NCI-H524 treated with DMSO at 0.1 percent for 48 hours (cell line): ENCODE measurements at places on chromosomes 2 and 18.

DNA sequence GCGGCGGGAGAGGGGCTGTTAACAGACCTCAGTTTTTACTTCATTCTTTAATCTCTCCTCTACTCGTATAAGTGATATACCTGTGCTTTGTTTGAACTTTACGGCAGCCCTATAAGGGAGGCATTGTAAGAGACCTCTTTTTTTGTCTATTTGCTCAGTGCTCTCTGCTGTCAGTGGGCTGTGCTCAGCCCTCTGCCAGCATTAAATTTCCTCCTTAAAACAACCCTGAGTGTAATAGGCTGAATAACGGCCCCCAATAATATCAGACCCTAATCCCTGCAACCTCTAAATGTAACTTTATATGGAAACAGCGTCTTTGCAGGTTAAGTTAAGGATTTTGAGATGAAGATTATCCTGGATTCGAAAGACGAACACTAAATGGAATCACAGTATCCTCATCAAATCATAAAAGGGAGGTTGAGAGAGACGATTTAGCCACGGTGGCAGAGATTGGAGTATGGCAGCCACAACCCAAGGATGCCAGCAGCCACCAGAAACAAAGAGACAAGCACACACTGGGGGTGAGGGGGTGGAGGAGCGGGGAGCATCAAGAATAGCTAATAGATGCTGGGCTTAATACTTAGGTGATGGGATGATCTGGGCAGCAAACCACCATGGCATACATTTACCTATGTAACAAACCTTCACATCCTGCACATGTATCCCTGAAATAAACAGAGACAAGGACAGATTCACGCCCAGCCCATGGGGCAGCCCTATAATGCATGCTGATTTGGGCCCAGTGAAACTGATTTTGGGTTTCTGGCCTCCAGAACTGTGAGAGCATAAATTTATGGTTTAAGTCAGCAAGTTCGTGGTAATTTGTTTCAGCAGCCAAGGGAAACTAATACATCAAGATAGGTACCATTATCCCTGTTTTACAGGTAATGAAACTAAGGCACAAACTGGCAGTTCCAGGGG lies 894 bp upstream of the FARSB start:
- no peak for DNase-seq

DNA sequence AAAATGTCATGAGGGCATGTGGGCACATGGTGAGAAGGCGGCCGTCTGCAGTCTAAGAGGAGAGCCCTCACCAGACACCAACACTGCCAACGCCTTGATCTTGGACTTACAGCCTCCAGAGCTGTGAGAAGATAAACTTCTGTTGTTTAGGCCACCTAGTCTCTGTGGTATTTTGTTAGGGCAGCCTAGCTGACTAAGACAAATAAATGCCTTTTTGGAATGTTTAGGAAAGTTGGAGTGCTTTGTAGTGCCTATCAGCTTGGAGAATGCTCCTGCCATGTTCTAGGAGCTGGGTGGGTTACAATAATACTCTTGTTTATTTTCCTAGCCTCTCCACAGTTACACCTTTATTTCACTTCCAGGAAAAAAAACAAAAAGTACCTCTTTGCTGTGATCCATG lies 92.0 kb downstream of the SPP2 start:
- no peak for DNase-seq

GRCh38 chr2:10309286-10309685 lies 6.6 kb downstream of the HPCAL1 start:
- no peak for DNase-seq

- DNase-seq: no peak
These were observed 31.3 kb upstream of the TMEM131 start for GRCh38 chr2:98026927-98027522.

GRCh38 chr2:217804791-217805667 lies 197.8 kb downstream of the TNS1 start:
- no peak for DNase-seq

DNA sequence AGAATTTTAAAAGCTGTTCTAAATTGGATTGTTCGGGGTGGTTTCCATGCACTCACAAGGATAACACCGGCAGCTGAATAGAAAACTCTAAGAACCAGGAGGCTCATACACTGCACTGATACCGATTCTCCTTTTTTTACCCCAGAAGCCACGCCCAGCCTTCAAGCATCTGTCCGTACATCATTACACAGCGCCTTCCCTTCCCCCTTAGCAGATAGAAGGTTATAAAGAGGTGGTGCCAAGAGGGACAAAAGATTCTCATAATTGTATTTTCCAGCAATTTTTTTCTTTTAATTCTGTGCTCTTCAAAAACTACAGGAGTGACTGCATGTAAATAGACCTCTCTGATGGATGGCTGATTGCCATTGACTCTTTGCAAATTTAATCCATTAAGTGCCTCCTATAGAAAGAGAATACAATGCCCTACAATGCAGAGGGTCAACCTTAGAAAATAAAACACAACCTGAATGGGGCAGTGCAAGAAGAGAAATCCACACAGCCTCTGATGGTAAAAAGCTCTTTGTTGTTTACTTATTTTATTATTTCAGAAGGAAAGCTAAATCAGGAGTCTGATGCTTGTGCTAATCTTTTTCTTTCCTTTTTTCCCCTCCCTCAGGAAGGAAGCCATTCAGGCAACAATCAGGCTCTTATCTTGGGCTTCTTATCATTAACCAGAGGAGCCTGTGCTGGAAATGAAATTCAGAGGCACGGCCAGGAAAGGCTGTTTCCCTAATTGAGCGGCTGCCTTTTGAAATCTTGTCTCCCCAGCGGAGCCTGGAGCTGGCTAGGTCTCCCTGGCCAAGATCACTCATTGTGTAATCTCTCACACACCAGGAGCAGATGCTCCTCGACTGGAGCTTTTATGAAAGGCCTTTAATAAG lies 198.9 kb upstream of the NABP1 start:
- peak; percentile 70 for DNase-seq

- DNase-seq: no peak
These were observed 99.9 kb upstream of the ACAA2 start for GRCh38 chr18:49913221-49913620.

DNA sequence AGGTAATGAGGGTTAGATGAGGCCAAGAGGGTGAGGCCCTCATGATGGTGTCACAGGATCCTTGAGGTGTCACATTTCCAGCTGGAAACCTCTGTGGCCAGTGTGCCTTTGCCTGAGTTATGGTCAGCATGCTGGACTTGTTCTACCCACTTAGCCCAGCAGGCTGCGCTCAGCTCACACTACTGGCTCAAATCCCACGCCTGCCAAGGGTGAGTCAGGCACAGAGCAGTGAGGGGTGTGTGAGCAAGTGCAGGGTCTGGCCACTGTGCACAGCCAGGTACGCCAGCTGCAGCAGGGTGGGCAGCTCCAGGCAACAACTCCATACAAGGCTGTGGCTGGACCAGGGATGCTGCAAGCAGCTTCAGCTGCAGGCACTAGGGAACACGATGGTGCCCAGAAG lies 616.6 kb upstream of the FSHR start:
- no peak for DNase-seq

DNA sequence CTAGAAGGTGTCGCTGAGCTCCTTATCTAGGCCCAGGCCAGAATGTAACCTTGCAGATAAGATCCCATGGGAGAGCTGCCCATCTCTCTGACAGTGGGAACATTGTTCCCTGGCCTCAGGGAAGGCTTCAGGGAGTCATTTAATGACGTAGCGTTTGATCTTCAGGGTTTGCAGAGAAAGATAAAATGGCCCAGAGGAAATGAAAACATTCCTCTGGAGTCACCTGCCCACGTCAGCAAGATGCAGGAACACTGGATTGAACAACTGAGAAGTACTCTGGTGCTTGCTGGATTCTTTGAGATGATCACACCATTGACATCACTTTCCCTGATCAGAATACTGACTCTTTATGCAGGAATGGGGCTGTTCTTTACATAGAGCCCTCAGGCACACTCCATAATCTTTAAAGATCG lies 51.6 kb downstream of the MAPK4 start:
- no peak for DNase-seq

- DNase-seq: no peak
These were observed 256.1 kb downstream of the XIRP2 start for GRCh38 chr2:167144179-167144898.

- DNase-seq: no peak
These were observed 119.1 kb upstream of the SCN1A start for GRCh38 chr2:166246901-166247300.

GRCh38 chr18:78778651-78779050 lies 201.0 kb upstream of the SALL3 start:
- DNase-seq: no peak

DNA sequence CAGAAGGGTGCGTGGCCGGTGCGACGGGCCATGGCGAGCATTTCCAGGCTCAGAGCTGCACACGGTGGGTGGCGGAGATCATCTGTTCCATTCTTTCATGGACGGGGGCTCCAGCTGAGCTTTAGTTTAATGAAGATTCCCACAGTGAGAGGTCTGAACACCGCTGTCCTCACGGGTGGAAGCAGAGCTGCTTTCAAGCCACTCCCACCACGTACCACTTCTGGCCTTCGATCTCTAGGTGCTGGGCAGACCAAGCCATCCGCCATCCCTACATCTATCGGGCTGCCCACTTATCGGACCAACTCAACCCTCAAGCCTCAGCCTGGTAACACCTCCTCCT lies 18.5 kb downstream of the GPR35 start:
- DNase-seq: no peak

GRCh38 chr2:132538331-132538855 lies 121.8 kb downstream of the GPR39 start:
- peak; percentile 93 for DNase-seq

- DNase-seq: no peak
These were observed 293.2 kb upstream of the FIGN start for GRCh38 chr2:164028814-164029534.

DNA sequence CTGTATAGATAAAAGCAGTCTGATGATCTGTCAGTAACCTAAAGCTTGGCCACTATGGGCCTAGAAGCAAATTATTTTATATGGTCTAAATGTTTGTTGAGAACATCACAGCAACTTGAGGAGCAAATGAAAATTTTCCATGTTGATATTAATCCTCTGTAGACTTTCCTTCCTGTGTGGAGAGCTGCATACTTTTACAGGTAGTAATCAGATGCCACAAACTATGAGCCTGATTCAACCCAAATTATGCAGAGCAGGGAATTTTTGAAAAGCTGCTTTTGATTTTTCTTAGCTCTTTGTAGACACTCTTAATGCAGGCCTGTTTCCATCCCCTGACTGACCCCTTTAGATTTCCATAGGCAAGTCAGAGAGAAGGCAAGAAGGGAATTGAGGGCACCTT lies 17.3 kb downstream of the PAX3 start:
- no peak for DNase-seq

- DNase-seq: no peak
These were observed 131.9 kb downstream of the MAP4K4 start for GRCh38 chr2:101829429-101829828.

GRCh38 chr2:27082773-27083409 lies 3.7 kb upstream of the KHK start:
- no peak for DNase-seq

GRCh38 chr2:200356321-200356720 lies 49.8 kb downstream of the SPATS2L start:
- no peak for DNase-seq

GRCh38 chr2:97763176-97763845 lies 49.9 kb downstream of the ZAP70 start:
- DNase-seq: no peak

- no peak for DNase-seq
These were observed 560.0 kb downstream of the CCDC85A start for GRCh38 chr2:56743807-56744206.

DNA sequence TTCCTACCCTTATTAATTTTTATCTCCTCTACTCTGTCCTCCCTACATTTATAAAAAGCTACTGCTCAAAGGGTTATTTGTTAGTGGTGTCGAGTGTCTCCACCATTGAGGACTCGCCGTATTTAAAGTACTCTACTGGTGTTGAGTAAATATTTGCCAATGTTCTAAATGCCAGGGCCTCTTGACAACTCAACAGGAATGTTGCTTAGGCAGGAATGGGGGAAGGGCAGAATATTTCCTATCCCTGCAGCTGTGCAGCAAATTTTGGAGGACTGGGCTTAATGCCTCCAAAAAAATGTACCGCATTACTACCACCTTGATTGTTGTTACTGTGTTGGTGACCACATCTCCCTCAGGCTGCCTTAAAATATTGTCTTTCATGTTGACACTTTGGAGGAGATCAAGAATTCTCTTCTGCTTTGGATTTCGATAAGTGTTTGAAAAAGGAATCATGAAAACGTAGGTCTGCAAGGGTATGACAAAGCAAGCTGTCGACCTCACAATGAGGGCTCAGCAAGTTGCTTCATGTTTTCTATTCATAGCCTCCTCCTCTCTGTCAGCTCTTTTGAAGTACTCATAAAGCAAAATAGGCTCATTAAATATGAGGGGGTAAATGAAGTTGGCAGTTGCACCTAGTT lies 84.3 kb downstream of the EFEMP1 start:
- no peak for DNase-seq

- peak; percentile 85 for DNase-seq
These were observed 425.2 kb upstream of the MEX3C start for GRCh38 chr18:51622702-51623101.

- no peak for DNase-seq
These were observed 89.4 kb upstream of the SLC38A11 start for GRCh38 chr2:165044505-165045303.

DNA sequence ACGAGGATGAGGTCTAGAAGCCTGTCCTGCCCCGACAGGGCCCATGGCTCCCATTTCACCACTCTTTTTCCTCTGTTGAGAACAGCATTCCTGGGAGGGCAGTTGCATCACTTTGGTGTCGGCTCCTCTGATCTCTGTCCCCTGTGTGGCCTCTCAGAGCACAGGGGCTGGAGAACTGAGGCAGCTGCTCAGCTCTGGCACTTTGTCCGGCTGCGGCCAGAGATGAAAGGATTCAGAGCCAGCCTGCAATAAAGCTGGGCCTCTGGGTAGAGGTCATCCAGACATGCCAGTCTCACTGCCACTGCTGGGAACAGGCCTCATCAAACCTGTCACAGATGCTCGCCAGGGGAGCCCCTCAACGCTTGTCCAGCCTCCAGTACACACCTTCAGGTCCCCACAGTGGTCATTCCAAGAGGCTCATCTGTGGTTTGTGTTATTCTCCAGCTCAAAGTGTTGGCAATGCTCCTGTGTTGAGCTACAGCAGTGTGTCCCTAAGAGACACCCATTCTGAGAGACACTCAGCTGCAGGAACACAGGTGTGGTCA lies 13.1 kb upstream of the ROCK2 start:
- no peak for DNase-seq
